ENCODE measurements at places on chromosomes 5 and 9.

DNA sequence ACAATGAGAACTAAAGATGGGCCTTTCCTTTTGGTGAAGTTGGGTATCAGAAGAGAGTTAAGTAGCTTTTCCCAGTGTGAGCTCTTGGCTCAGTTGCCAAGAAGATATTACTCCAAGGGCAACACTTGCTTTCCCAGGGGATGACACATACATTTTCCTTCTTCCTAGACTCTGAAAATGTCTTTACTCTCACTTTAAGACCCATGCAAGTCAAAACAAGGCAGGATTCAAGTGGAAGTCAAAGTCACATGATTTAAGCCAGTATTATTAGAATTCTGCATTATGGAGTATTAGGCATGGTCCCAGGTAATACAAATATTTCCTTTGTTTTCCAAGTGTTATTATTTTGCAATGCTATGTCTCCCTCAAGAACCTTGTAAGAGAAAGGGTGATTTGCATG, 175.1 kb downstream of the PPP2R2B start:
- no peak for DNase-seq

DNA sequence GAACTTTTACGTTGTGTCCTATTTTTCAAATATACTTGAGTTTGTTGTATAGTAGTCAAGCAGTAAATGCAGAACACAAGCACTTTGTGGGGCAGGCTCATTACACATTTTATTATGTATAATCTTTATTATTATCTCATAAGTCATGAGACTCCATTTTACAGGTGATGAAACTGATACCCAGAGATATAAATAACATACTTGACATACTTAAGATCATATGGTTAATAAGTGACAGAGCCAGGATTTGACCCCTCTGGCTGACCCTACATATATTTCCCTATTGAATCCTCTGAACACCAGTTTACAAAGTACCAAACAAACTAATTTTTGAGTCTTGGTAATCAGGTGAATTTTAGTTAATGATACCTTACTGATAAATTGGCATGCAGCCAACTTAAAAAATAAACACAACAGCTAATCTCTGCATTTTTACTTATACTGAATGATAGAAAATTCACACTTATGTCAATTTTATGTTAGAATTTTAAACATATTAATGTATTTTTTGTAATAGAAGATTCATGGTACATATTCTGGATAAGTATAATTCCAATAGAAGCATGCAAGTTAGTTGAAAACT, 305.0 kb upstream of the MEF2C start:
- no peak for DNase-seq

GRCh38 chr9:5851445-5851844, 18.5 kb upstream of the ERMP1 start:
- no peak for DNase-seq

GRCh38 chr5:77832166-77832770, 56.1 kb upstream of the TBCA start:
- DNase-seq: no peak

GRCh38 chr5:72752909-72753308, 63.6 kb upstream of the TNPO1 start:
- DNase-seq: no peak

- DNase-seq: no peak
Observed at GRCh38 chr5:142866563-142867275, 96.5 kb downstream of the ARHGAP26 start.

GRCh38 chr9:69004836-69005235, 9.1 kb downstream of the PRKACG start:
- no peak for DNase-seq

DNA sequence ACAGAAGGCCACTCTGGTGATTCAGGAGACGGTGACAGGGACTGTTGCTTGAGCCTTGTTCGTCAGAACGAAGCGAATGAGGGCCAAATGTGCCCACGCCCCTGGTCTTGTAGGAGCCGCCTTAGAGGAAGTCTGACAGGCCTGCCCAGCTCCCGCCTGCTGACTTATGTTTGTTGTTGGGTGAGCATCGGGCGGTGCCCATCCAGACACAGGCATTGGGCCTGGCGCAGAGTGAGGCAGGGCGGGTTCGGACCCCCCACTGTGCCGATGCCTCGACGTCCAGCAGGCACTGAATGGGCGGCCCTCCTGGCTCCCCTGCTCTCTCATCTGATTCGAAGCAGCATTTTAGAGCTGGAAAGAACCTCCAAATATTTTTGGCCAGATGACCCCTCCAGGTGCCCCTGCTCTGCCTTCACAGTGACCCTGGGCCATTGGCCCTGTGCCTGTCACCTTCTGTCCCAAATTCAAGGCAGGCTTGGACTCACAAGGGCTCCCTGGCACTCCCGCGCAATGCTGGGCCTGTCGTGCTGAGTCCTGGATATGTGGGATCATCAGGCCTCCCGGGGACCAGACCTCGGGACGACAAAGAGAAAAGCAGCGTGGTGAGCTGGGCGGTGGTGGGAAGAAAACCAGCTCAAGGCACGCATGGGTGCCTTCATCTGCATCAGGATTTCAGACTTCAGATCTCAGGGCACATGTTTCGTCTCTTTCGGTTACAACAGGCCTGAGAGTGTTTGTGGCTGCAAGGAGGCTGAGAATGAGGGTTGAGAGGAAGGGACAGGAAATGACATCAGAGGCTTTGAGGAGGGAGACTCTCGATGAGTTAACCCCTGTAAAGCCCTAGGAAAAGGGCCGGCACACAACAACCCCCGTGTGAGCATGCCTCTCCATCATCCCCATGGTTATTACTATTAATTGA, 37.1 kb upstream of the OLFM1 start:
- DNase-seq: no peak

- peak; percentile 46 for DNase-seq
Observed at GRCh38 chr5:151612689-151613427, 21.7 kb upstream of the FAT2 start.

DNA sequence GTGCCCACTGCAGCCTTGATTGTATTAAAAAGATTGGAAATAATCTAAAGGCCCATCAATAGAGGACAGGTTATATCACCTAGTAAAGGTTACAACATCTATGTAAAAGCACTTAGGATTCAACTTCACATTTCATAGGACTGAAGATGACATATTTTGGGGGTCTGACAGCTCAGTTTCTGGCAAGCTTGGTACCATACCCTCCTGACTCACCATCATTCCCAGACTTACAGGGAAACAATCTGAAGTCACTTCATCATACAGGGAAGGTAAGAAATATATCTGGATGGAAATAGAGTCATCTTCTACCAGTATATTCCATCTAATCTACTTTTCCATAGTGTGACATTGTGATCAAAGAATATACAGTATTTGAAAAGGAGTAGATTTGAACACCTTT, 28.8 kb upstream of the DAB2 start:
- DNase-seq: no peak

GRCh38 chr9:133910855-133911514, 81.1 kb downstream of the VAV2 start:
- no peak for DNase-seq

DNA sequence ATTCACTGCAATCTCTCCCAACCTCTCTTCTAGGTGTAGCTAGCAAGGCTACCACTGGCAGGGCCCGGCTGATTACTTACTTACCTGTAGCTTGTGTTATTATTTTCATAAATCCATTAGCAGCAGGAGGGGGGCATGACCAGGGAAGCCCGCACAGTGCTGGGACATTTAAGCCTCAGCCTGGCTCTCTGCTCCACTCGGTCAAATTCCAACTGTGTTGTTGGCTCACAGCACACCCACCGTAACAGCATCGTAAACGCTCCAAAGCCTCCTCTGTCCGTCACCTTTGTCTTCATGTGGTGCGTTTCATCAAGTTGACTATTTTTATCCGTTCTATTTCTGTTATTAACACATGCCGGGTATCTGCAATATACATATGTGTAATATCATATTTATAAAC, 264.7 kb downstream of the NSG2 start:
- no peak for DNase-seq

DNA sequence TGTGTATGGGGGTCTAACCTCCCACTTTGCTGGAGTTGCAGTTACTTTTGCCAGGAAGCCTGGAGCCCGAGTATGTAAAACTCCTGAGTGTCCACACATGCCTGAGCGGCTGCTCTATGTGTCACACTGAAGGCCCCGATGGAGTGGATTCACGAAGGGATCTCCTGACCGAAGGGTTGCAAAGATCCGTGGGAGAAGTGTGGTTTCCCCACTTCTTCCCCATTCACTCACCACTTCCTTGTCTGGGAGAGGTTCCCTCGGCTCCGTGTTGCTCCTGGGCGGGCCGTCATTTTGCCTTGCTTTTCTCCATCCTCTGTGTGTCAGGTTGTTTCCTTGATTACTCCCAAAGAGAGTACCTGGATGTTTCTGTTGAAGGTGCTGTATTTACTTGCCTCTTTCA, 16.2 kb upstream of the IL3 start:
- no peak for DNase-seq

GRCh38 chr5:61595426-61595825, 263.4 kb downstream of the ZSWIM6 start:
- DNase-seq: no peak

All from kidney (tissue), 22 donors.